GM20000 (cell line): ENCODE measurements at places on chromosomes 4 and X.
A peak's percentile ranks its signal among the peaks of the same experiment; 100 is the strongest.

GRCh38 chr4:24224446-24224845, 334.6 kb upstream of the PPARGC1A start:
- DNase-seq, result no peak

- no peak for DNase-seq
These were observed 558.9 kb downstream of the SPOCK3 start for GRCh38 chr4:166675411-166675810.

DNA sequence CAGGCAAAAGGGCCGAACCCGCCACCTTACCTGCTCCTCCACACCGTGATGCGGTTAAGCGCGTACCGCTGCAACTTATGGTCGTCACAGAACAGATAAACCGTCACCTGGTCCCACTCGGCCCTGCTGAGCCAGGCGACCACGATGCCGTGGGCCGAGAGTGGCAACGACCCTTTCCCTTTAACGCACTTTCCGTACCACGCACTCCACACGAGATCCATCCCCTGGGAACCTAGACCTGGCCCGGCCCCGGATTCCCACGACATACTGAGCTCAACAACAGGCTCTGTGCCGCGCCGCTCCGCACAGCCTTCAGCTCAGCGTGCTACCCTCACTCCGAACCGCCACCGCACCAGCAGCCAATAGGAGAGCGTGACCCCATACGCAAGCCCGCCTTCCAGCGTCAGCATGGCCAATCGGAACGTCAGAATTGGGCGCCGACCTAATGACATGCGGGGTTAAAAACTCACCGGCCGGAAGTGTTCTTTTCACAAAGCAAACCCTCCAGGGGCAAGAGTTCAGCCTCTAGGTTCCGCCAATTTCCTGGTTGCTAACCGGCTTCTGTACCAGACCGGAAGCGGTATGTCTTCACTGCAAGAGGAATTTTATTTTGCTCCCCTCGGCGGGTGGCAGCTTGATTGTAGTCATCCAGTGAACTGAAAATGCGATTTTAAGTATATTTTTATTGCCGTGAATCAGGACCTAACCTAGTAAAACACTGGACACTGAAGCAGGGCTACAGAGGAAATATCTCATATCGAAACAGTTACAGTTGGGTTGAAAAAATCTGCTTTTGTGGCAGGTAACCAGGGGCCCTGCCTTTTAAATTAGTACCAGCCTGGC, at the start of gene LAS1L:
TSS of gene LAS1L (minus strand) at position 338 of the 843 bp plus-strand sequence. CDS start at position 266, 72 bp downstream.
- DNase-seq, result peak; percentile 87

DNA sequence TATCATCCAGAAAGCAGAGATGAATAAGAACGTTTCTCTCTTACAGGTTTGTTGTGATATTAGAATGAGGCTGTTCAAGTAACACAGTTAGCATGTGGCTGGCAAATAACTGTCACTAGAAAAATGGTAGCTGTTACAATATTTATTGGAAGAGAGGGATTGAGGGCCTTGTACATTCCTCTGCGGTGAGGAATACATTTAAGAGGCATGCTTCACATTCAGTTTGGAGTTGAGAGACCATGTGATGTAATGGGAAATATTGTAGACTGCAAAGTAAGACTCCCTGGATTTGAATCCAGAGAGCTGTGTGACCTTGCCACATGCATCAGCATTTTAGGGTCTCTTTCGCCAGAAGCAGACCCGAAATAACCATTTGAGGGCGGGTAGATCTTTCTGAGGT, 104.8 kb upstream of the KIT start:
- DNase-seq, result no peak

- peak; percentile 24 for DNase-seq
These were observed 18.9 kb downstream of the TSPAN5 start for GRCh38 chr4:98639523-98639922.

GRCh38 chr4:169098532-169098931, 88.5 kb upstream of the CBR4 start:
- DNase-seq, result peak; percentile 32

- no peak for DNase-seq
These were observed 1115.3 kb upstream of the IGFBP7 start for GRCh38 chr4:58225460-58225859.

DNA sequence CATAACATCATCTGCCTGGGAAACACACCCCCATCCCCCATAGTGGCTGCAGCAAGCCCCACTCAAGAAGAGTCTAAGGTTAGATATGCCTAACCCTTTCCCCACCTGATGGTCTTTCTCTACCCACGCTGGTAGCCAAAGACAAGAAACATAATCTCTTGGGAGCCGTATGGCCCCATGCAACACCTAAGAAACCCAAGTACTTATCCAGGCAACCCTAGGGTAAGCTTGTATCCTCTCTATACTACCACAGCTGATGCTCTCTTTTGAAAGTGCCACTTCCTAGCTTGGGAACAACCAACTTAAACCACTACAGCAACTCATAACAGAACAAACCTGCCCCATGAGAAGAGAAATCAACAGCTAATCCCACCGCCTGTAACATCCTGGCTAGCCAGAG, 161.1 kb downstream of the MSN start:
- no peak for DNase-seq

DNA sequence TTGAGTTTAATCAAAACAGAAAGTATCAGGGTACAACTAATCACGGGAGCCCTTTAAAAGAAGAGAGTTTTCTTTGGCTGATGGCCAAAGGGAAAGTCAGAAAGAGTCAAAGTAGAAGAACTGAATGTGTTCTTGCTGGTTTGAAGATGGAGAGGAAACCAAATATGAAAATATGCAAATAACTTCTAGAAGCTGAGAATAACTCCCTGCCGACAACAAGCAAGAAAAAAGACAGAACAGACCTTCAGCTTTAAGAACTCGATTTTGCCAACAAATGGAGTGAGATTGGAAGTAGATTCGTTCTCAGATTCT, 903.8 kb downstream of the STIM2 start:
- DNase-seq, result no peak

DNA sequence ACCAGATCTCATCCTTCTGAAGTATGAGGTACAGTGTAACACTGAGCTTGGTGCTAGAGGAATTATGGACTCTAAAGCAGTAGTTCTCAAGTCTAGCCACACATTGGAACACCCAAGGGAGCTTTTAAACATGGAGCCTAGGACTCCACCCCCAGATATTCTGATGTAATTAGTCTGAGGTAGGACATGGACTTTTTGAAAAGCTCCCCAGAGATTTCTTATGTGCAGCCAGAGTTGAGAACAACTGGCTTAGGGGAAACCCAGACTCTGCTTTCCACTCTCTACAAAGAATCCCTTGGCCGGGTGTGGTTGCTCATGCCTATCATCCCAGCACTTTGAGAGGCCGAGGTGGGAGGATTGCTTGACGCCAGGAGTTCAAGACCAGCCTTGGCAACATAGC, 11.6 kb upstream of the GDPD2 start:
- no peak for DNase-seq

GRCh38 chr4:2497931-2498330, 29.0 kb downstream of the RNF4 start:
- DNase-seq, result peak; percentile 70

- no peak for DNase-seq
These were observed 16.9 kb downstream of the CYBB start for GRCh38 chrX:37796805-37797204.

- no peak for DNase-seq
These were observed 77.6 kb downstream of the RASL11B start for GRCh38 chr4:52939739-52940138.

DNA sequence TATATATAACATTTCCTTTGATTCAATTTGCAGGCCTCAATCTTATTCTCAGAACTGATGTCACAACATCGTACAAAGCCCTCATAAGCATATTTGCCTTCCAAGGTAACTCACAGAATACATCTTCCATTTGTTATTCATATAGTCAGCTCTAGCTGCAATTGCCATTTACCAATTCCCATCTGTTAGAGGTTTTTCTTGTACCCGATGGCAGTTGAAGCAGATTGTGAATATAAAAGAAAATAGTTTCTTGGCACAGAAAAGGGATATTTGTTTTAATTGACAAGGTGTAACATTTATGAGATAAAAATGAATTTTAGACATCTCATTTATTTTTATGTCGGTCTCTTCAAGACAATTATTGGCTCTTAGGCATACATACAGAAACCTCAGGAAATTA, 311.3 kb downstream of the TRIML1 start:
- no peak for DNase-seq

DNA sequence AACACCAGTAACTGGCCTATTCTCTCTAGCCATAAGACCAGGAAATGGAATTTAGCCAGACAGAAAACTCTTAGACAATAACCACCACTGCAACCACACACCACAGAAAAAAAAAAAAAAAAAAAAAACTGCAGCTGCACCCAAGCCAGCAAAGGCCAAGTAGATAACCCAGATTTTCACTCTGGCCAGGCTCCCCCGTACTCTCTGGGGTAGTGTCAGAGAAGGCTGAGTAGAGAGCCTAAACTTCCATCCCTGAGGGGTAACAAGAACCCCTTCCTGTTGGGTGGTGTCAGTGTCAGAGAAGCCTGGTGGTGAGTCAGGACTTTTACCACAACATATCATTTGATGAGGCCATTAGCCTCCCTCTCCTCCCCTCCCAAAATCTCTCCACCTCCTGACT, 5.6 kb upstream of the DLG3 start:
- DNase-seq, result no peak

GRCh38 chr4:4763822-4764557, 95.5 kb upstream of the MSX1 start:
- DNase-seq, result no peak

DNA sequence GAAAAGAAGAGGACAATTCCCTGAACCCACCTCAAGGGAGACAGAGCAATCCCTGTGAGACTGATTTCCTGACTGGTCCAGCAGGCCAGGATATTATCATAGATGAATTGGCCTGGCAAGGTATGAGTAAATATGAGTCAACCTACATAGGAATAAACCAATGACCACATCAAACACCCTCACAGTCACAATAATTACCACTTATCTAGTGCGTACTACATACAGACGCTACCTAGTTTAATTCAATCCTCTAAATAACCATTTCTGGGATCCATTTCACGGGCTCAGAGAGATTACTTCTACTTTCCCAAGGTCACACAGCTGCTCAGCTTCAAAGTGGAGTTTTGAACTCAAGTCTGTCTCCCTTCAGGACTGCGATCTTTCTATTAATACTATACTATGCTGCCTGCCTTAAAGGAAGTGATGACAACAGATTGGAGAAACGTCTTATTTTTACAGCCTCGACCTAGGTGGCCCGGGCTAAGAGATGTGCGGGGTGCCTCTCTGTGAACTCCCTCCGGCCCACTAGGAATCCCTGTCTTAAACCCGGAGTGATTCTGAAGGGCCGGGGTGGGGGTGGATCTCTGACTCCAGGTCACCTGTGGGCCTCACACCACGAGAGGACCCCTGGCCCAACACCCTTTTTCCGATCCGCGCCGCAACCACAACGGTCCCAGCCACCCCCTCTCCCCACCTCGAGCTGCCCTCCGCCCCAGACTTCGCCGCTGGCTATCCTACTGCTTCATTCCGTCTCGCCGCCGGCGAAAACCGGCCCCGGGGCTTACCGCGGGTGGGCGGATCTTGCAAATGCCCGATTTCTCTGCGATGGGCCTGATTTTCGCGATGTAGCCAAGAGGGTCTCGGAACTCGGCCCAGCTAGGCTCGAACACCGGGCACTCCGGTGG, 800 bp downstream of the KDM5C start:
- DNase-seq, result no peak

- DNase-seq, result no peak
These were observed 3.4 kb downstream of the MAGEE2 start for GRCh38 chrX:75781611-75782010.

DNA sequence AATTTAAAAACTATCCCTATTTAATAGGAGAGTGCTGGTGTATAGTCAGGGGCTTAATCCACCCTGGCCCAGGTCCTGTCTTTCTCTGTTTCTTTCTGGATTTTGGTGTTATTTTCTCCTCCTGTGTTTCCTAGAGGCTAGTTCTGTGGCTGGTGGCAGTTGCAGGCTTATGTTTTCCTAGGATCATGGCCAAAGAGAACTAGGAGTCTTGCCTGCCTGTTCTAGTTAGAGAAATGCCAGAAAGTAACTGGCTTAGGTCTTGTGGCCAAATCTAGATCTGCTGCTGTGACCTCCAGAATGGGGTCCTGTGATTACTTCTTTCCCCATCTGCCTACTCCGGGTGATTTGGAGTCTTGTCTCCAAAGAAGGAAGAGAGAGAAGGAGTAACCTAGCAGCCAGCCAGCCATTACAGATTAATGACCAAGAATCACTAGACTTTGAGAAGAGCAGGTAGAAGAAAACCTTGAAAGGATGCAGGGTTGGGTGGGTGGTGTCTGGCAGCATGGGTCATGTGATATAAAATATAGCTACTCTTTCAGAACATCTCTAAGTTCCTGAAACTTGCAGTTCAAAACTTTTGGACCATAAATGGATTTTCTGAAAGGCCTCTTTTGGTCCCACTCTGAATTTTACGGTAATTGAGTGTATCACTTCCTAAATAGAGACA, 117.9 kb downstream of the STIM2 start:
- DNase-seq, result no peak

GRCh38 chrX:30010471-30010870, 204.9 kb upstream of the MAGEB2 start:
- DNase-seq, result no peak

DNA sequence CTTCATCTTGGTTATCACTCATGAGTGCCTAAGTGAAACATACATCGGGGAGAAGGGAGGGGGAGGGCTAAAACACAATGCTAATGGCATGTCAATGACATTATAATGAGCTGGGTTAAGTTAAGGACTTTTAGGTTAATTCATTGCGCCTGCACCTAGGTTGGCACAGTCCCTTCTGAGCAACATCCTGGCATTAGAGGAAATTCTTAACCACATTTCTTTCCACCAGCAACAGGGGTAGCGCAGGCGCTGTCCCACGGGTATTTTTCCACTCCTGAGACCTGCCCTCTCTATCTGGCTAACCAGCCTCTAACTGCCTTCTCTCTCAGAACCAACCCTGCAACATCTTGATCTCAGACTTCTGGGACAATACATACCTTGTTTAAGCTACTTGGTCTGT, 39.0 kb upstream of the PROM1 start:
- no peak for DNase-seq
